ENCODE measurements at places on chromosomes 5 and 9. TPM values are rescaled to one million over a fixed set of nuclear protein-coding genes. Genes with fewer than 3 reads are reported as not detected.

C5orf58 gene
- not detected for total RNA-seq

SYK gene
- 92.4 TPM for total RNA-seq

GADD45G gene
- total RNA-seq, result 27.2 TPM

GCNT4 gene
- total RNA-seq, result 1.3 TPM

CDH12 gene
- total RNA-seq, result not detected

NR2F1-AS1 gene
- total RNA-seq, result 6.5 TPM

SPATA31C1 gene
- not detected for total RNA-seq

KIF27 gene
- total RNA-seq, result 28.2 TPM

PCDHGB7 gene
- 12.4 TPM for total RNA-seq

PCDHGA7 gene
- total RNA-seq, result 7.0 TPM

OTP gene
- total RNA-seq, result not detected

DNA sequence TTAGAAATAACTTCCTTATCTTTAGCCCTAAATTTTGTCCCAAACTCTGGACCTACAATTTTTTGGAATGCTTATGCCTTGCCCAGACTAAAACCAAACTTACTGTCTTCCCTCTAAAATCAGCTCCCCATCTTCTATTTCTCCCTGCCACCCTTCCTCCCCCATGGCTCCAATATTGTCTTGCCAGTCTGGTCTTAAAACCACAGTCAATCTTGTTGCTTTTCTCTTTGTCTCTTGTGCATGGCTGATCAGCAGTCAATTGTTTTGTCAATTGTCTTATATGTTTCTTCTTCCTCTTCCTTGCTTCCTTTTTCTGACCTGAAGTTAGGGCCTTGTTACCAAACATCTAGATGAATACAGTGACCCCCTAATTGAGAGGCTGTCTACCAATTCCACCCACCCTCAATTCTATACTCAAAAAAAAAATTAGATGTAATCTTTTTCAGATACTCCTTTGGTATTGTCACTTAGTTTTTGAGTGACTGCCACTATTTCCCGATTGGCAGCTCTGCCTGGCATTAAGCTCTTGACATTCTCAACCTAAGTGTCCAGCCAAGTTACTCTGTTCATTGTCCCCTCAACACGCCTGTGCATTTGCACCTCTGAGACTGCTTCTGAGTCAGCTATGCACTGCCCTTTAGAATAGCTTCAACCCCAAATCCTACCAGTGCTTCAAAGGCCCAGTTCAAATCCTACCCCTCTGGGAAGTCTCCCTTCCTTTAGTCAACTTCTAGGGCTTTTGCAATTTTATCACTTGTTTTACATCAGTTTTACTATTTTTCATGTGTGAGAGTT lies 2.5 kb downstream of the PDCD1LG2 start:
- no peak for DNase-seq
- no peaks in the 10 kb centered on the region for H3K4me1 ChIP-seq
- no peaks in the 10 kb centered on the region for H3K27me3 ChIP-seq
- no peak overlapping the region for H3K4me3 ChIP-seq
- H3K27ac ChIP-seq, result no peak overlapping the region

- no peaks in the 10 kb centered on the region for H3K36me3 ChIP-seq
- DNase-seq, result no peak
- H3K4me1 ChIP-seq, result peaks cover 12% of the 10 kb centered on the region
- H3K4me3 ChIP-seq, result no peak overlapping the region
These were observed 47.4 kb downstream of the UBAP2 start for GRCh38 chr9:34001298-34001697.

DNA sequence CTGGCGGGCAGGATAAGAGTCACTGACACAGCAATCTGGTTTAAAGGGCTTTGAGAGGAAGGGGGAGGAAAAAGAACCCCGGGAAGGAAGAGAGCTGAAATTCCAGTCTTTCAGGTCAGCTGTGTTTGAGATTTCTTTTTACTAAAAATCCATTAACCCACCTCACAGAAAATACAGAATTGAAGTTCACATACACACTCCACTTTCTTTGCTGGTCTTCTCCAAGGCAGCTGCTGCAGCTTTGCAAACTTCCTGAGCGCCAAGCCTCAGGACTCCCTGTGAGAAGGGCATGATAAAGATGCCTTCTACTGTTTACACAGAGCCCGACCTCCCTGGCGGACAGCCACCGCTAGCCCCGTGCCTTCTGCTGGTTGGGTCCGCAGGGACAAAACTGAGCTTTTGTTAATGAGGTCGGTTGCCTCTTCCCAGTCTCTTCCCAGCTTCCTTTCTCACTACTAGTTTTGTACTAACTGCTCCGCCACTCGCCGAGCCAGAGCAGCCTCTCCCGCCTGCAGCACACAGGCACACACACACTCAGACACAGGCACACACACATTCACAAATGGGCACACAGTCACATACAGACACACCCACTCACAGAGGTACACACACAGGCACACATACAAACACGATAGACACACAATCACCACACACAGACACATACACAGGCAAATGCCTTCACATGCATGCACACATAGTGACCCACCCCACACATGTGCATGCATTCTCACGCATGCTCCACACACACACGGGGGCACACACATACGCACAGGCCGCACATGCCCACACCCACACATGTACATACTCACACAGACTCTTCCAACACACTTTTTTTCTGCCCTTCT lies at the start of gene FREM1:
FREM1 (minus strand) TSS at position 468 of the 845 bp plus-strand sequence. CDS start 41,451 bp downstream, outside the sequence.
- peak; percentile 21 for DNase-seq
- no peak within 1 kb of the TSS for H3K4me3 ChIP-seq
- peaks cover 7% of the 10 kb centered on the region for H3K4me1 ChIP-seq
- H3K36me3 ChIP-seq, result no peaks in the 10 kb centered on the region
- no peak within 1 kb of the TSS for H3K27ac ChIP-seq

GRCh38 chr9:5388026-5388819 lies 48.5 kb upstream of the RLN1 start:
- no peak overlapping the region for H3K27ac ChIP-seq
- H3K4me1 ChIP-seq, result no peaks in the 10 kb centered on the region
- DNase-seq, result no peak
- H3K4me3 ChIP-seq, result no peak overlapping the region
- no peaks in the 10 kb centered on the region for H3K27me3 ChIP-seq

- no peaks in the 10 kb centered on the region for H3K4me1 ChIP-seq
- H3K36me3 ChIP-seq, result no peaks in the 10 kb centered on the region
- H3K4me3 ChIP-seq, result no peak overlapping the region
- H3K27me3 ChIP-seq, result no peaks in the 10 kb centered on the region
- H3K27ac ChIP-seq, result no peak overlapping the region
These were observed 132.4 kb downstream of the EFNA5 start for GRCh38 chr5:107538331-107538730.

DNA sequence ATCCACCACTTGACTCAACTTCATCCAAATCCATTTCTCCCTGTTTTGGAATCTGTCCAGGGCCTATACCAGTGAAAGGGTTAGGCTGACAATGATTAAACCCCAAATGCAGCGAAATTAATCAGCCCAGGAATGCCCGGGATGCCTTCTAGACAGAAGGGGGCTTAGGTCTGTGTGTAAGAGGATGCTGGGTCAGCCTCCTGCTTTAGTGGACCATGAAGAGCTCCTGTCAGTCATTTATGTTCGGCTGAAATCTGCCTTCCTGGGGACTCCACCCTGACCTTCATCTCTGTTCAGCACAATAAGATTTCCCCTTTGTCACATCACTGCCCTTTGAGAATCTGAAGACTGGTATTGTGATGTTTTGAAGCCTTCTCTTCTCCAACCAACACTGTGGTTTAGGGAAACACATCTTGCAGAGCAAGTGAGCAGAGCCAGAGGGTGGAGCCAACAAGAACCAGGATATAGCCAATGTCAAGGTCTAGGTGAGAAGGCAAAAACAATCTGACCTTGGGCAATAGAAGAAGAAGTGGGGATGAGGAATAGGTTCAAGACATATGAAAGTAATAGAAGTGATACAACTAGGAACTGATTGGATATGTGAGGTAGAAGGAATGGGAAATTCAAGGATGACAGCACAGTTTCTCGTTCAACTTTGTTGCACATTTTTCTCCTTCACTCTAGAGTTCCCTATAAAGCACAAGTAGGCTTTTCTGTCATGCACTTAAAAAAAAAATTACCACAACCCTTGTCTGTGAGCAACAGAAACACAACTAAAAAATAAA lies 234.4 kb downstream of the ARHGAP26 start:
- H3K27me3 ChIP-seq, result no peaks in the 10 kb centered on the region
- no peaks in the 10 kb centered on the region for H3K36me3 ChIP-seq
- no peak for DNase-seq
- H3K4me1 ChIP-seq, result peaks cover 38% of the 10 kb centered on the region

GRCh38 chr5:119341452-119342349 lies 14.1 kb upstream of the TNFAIP8 start:
- H3K36me3 ChIP-seq, result no peaks in the 10 kb centered on the region
- H3K4me3 ChIP-seq, result no peak overlapping the region
- H3K4me1 ChIP-seq, result peaks cover 45% of the 10 kb centered on the region

DNA sequence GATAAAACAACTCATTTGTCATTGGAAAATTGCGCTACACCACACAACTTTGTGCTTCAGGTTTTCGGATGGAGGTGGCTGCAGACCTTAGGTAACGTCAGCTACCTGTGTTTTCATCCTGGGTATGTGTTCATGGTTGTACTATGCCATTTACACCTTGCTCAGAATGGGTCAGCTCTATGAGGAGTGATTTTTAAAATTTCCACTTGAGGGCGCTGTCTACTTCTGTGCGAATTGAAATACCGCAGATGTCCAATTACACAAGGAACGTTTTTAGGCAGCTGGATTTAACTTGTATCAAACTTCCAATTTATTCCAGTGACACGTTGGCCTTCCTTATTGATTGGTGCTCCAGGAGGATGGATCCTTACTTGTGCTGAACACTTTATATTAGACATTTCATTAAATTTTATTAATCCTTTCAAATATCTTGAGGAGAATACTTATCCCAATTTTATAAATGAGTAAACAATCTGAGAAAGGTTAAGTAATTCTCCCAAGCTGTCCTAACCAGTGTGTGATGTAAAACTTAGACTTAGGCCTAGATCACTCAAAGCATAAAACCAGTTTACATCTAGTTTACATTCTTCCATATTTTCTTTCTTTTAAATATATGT lies 23.4 kb downstream of the DMRTA1 start:
- no peaks in the 10 kb centered on the region for H3K4me1 ChIP-seq
- H3K27me3 ChIP-seq, result no peaks in the 10 kb centered on the region
- H3K36me3 ChIP-seq, result no peaks in the 10 kb centered on the region
- no peak overlapping the region for H3K27ac ChIP-seq
- no peak overlapping the region for H3K4me3 ChIP-seq
- DNase-seq, result no peak

- H3K36me3 ChIP-seq, result no peaks in the 10 kb centered on the region
- H3K27ac ChIP-seq, result no peak overlapping the region
- DNase-seq, result no peak
- H3K4me1 ChIP-seq, result no peaks in the 10 kb centered on the region
These were observed 116.3 kb downstream of the MED27 start for GRCh38 chr9:131963072-131964030.

GRCh38 chr9:6562871-6563430 lies 82.6 kb downstream of the GLDC start:
- peaks cover 4% of the 10 kb centered on the region for H3K4me1 ChIP-seq
- H3K4me3 ChIP-seq, result no peak overlapping the region
- no peak overlapping the region for H3K27ac ChIP-seq
- H3K36me3 ChIP-seq, result no peaks in the 10 kb centered on the region
- DNase-seq, result peak; percentile 19

DNA sequence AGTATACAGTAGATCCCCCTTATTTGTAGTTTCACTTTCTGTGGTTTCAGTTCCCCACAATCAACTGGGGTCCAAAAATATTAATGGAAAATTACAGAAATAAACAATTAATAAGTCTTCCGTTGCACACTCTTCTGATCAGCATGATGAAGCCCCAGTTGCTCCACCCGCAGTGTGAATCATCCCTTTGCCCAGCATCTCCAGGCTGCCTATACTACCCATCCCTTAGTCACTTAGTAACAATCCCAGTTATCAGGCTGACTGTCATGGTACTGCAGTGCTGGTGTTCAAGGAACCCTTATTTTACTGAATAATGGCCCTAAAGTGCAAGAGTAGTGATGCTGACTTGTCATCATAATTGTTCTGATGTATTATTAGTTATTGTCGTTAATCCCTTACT lies 28.9 kb downstream of the SHC3 start:
- peaks cover 5% of the 10 kb centered on the region for H3K4me1 ChIP-seq
- no peaks in the 10 kb centered on the region for H3K36me3 ChIP-seq
- H3K27me3 ChIP-seq, result no peaks in the 10 kb centered on the region
- DNase-seq, result no peak
- no peak overlapping the region for H3K27ac ChIP-seq
- H3K4me3 ChIP-seq, result no peak overlapping the region

GRCh38 chr5:140044041-140044440 lies 942 bp upstream of the NRG2 start:
- H3K27me3 ChIP-seq, result no peaks in the 10 kb centered on the region
- DNase-seq, result no peak
- H3K4me3 ChIP-seq, result no peak overlapping the region
- H3K27ac ChIP-seq, result no peak overlapping the region
- peaks cover 27% of the 10 kb centered on the region for H3K4me1 ChIP-seq
- no peaks in the 10 kb centered on the region for H3K36me3 ChIP-seq

GRCh38 chr5:52757527-52757926 lies 30.2 kb upstream of the ITGA1 start:
- H3K4me1 ChIP-seq, result no peaks in the 10 kb centered on the region
- H3K36me3 ChIP-seq, result no peaks in the 10 kb centered on the region
- H3K27ac ChIP-seq, result no peak overlapping the region
- H3K4me3 ChIP-seq, result no peak overlapping the region
- no peak for DNase-seq

- H3K27me3 ChIP-seq, result no peaks in the 10 kb centered on the region
- no peak overlapping the region for H3K4me3 ChIP-seq
- no peak for DNase-seq
These were observed 210.2 kb downstream of the TSSK1B start for GRCh38 chr5:113224605-113225065.

DNA sequence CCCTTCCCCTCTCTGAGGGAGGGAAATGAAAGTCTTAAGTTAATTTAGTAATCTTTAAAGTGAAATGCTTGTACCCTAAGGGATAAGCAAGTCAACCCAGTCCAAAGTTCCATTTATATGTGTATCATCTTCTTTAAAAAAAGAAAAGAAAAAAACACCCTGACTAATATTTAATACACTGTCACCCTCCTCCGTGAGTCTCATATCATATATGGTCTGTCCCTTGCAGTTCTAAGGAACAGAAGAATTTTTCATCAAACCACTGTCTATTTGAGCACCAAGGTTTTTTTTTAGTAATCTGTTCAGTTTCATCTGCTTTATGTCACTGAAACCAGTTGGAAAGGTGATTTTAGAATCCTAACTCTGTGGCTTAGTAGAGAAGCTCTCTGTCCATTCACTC lies 15.2 kb downstream of the TNIP1 start:
- no peak for DNase-seq
- no peak overlapping the region for H3K27ac ChIP-seq
- H3K4me3 ChIP-seq, result no peak overlapping the region
- H3K36me3 ChIP-seq, result no peaks in the 10 kb centered on the region
- H3K27me3 ChIP-seq, result no peaks in the 10 kb centered on the region

Data from thyroid gland (tissue), 4 donors.